ENCODE measurements at places on chromosomes 13 and 19. TPM values are rescaled to one million over a fixed set of nuclear protein-coding genes. Genes with fewer than 3 reads are reported as not detected.
A peak's percentile ranks its signal among the peaks of the same experiment; 100 is the strongest.

DNA sequence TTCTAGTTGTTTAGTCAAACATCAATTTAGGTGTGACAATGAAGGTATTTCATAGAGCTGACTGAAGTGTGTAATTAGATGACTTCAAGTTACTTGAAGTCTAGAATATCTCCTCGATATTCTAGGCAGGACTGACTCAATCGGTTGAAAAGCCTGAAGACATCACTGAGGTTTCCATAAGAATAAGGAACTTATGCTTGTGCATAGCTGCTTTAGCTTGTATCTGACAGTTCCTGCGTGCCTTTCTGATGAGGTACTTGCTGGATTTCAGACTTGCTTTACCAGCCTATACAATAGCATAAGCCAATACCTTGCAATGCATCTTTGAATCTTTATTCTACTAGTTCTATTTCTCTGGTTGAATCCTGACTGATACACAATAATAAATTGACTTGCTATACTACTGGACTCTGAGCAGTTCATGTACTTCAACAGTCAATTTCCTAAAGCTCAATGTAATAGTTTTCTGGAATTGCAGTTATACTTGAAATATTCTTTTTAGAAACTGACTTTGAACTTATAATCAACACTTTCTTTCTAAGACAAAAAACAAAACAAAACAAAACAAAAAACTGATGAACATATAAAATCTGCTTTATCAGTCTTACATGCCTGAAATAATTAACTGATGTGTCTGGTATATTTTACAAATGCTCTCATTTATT, 1534.8 kb downstream of the SLITRK5 start:
- no peak for DNase-seq

GRCh38 chr19:38524369-38524768, 90.9 kb downstream of the RYR1 start:
- no peak for DNase-seq

Gene FBXL3
- total RNA-seq = 36.4 TPM

DNA sequence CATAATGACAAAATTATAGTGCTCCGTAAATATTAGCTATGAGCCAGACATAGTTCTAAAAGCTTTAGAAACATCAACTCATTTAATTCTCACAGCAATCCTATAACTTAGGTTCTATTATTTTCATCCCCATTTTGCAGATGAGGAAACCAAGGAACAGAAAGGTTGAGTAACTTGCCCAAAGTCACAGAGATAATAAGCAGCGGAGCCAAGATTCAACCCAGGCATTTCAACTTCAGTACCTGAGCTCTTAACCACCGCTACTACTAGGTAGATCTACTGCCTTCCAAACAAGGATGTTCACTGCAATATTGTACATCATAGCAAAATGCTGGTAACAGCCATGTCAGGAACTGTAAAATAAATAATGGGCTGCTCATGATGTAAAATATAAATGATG, 39.9 kb downstream of the ELF1 start:
- no peak for DNase-seq

Gene ZNF439
- total RNA-seq = 0.27 TPM

Gene ABHD8
- total RNA-seq = 3.4 TPM

GRCh38 chr19:44759083-44759804, 10.7 kb downstream of the BCL3 start:
- no peak for DNase-seq

DNA sequence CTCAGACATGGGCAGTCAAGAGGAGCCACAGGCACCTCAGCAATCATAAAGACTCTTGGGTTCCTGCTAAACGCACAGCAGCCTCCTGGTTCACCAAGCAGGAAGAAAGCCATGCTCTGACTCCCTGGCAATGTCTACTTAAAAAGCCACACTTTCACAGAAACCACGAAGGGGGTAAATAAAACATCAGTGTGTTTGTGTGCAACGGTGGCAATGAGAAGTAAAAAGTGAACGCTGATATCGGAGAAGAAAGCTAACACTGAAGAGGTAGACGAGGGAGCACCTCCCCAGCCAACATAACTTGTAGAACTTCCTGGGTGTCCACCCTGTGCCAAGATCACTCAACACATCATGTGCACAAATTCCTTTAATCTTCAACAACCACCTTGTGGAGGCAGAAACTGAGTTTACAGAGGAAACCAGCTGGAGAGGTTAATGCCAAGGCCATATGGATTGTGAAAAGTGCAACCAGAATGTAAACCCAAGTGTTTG, 30.2 kb downstream of the HSPH1 start:
- DNase-seq = no peak

DNA sequence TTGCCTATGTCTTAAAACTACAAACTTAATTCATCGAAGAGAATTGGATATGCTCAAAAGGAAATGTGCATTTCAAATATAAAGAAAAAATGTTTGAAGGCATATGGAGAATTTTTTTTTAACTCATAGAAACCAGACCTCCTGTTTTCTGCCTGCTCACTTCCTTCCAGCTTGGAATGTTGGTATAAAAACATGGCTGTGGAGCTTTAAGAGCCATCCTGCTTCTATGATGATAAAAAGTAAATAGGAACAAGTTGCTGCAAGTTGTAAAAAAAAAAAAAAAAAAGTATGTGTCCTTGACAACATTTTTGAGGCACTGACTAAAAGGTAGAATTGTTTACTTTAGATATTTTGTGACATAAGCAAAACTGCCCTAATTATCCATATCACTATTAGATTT, 1230.7 kb downstream of the PCDH9 start:
- no peak for DNase-seq

- no peak for DNase-seq
Observed at GRCh38 chr13:96848286-96848685, 146.0 kb downstream of the OXGR1 start.

Gene HSPB6
- not detected for total RNA-seq

DNA sequence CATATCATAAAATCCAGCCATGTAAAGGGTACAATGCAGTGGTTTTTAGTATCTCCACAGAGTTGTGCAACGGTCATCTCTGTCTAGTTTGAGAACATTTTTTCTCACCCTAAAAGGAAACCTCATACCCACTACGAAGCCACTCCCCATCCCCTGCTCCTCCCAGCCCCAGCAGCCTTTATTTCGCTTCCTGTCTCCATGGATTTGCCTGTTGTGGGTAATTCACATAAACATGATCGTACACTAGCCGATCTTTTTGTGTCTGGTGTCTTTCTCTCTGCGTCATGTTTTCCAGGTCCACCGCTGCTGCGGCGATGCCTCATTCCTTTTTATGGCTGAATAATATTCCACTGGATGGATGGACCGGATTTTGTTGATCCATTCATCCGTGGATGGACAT, 28.6 kb downstream of the BICRA start:
- no peak for DNase-seq

Gene GNG7
- total RNA-seq = 3.2 TPM

GRCh38 chr19:2273356-2274184, 8.4 kb downstream of the PEAK3 start:
- DNase-seq = peak; percentile 78

Gene PALM3
- not detected for total RNA-seq

DNA sequence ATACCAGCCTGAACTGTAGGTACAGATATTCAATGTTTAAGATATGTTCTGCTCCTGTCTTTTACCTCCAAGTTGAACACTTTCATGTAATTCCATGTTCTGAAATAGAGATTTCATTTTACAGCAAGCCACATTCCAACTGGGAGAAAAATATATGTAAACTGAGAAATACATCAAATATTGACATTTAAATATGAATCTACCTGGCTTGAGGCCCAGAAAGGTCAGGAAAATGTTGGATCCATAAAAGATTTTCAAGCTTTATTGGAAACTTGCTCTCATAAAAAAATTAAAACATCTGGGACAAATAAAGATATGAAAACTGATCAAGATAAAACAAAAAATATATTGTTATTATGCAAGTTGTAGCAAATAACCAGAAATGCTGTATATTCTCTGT, 1078.7 kb upstream of the ATXN8OS start:
- DNase-seq = no peak

Gene PLPPR3
- 1.4 TPM for total RNA-seq

Gene CEACAM20
- not detected for total RNA-seq

Gene FUT1
- total RNA-seq = 0.16 TPM

DNA sequence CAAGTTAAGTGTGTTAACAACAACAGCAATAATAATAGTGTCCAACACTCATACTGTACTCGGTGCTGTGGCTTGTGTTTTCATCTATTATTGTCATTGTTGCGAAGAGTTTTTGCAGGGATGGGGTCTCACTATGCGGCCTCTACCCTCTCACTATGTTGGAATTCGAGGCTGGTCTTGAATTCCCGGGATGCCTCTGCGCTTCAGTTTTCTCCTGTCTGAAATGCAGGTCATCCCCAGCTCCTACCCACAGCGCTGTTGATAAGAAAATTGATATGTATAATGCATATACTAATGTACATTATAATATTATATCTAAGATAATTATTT, 4.9 kb upstream of the SBK3 start:
- no peak for DNase-seq

All from SK-MEL-5 (cell line).